ENCODE measurements at places on chromosomes 16 and 17. TPM values are rescaled to one million over a fixed set of nuclear protein-coding genes. Genes with fewer than 3 reads are reported as not detected.

DNA sequence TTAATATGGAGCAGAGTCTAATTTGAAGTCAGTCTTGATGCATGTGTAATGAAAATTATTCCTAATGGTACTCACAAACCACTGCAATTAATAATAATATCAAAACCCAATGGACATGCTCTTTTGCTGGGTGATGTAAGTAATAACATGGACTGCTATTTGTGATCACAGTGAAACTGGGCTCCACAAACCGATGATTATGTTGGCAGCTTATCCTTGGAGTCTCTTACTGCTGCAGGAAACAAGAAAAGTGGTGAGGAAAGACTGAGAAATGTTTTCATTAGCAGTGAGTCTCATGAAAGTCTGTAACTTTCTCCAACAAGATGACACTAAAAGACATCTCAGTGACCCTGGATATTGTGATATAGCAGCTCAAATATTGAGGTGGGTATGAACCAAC, 45.2 kb downstream of the TMEM100 start:
- DNase-seq: no peak

DNA sequence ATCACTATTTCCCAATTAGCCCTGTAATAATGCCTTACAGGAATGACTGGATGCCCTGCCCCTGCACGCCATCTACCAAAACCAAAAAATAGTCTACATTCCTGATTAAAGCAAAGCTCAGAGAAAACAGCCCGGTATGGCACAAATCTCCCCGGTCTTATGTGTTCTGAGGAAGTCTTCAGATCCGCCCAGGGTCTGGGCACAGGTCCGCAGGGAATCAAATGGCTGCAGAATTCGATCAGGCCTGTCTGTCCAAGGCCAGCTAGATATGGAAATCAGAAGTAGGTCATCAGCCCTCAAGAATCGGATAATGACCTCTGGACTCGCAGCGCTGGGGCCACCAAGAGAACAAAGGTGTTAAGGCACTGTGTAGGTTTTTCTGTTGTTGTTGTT, 171.0 kb downstream of the ZFHX3 start:
- no peak for DNase-seq

Gene PFN1
- polyA plus RNA-seq: 1,404 TPM

DNA sequence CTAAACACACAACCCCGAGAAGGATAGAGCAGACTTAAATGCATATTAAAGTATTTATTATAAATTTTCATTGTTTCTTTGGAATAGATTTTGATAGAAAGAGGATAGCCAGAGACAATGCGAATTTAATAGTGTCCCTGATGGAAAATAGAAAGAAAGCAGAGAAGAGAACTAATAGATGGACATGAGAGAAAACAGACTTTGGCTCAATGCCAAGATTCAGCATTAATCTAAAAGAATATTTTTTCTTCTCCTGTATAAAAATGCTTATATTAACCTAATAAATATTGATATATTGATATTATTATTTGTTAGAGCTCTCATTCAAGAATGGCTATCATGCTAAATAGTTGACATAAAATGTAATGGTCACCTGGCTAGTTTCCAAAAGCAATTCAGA, 173.4 kb downstream of the KIF2B start:
- DNase-seq: no peak

Gene KLHL10
- 0.04 TPM for polyA plus RNA-seq

DNA sequence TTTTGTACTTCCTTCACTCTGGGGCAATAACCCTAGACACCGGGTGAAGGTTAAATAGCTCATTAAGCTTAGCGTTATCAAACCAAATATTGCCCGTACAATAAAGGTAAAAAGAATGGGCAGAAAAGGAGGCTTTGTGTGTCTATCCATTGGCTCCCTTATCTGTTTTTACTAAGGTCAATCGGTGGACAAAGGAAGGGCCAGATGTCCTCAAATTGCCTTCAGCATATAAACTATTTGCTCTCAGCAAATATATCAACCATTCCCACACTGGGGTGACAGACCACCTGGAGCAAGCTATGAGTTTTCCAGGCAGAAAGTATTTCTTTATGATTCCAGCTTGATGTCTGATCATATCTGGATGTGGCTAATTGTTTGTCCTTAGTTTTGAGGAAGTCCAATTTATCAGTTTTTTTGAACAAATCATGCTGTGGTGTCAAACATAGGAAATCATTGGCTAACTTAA, 25.3 kb upstream of the WIPI1 start:
- no peak for DNase-seq

GRCh38 chr16:77297996-77298395, 98.8 kb downstream of the SYCE1L start:
- DNase-seq: no peak

GRCh38 chr17:3660311-3660891, 8.0 kb downstream of the TAX1BP3 start:
- no peak for DNase-seq

DNA sequence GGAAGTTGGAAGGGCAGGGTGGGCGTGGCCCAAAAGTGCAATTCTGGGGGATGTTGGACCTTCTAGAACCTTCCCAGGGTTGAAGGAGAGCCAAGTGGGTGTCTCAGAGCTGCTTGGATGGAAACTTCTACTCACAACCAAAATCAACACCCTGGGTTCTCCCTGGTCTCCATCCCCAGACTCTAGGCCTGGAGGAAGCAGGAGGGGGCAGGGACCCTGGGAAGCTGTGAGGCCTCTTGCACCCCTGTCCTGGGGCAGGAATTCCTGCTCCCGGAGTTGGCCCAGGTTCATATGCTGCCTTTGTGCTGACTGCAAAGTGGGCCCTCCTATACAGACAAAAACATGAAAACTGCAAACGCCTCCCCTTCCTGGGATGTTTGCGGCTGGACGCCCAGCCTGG, 25.1 kb downstream of the TRARG1 start:
- no peak for DNase-seq

GRCh38 chr16:23830276-23830675, 5.5 kb upstream of the PRKCB start:
- no peak for DNase-seq

DNA sequence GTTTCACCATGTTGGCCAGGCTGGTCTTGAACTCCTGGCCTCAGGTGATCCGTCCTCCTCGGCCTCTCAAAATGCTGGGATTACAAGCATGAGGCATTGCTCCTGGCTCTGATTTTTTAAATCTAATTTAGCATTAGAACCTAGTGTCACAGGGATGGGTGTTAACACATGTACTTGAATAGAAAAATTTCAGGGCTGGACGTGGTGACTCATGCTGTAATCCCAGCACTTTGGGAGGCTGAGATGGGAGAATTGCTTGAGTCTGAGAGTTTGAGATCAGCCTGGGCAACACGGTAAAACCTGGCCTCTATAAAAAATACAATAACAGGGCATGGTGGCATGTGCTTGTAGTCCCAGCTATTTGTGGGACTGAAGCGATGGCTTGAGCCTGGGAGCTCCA, 6.0 kb upstream of the RNF135 start:
- no peak for DNase-seq

GRCh38 chr17:49061524-49061943, 64.3 kb downstream of the IGF2BP1 start:
- DNase-seq: no peak

DNA sequence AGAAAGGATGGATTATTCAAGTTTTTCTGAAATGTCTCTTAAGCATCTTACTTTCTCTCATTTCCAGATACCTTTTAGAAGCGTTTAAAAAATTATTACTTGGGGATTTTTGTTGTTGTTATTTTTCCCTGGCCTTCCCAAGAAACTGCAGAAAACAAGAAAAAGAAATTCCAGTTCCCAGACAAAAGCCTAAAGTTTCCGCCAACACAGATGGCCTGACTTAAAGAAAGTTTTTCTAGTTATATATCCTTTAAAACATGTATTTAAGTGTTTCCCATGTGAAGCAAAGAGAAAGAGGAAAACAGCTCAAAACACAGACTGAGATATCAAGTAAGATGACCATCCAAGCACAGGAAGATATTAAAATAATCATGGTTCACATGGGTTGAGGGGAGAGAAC, 401.7 kb upstream of the MAF start:
- DNase-seq: no peak

DNA sequence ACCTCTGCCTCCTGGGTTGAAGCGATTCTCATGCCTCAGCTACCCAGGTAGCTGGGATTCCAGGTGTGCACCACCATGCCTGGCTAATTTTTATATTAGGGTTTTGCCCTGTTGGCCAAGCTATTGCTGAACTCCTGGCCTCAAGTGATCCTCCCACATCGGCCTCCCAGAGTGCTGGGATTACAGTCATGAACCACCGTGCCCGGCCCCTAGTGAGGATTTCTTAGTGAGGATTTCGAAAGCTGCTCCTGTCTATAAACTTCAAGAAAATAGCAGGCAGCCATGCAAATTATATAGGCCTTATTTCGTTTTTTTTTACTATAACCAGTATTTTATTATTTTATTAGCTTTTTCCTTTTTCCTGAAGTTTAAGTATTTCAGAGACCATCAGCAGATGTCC, 41.6 kb downstream of the EPN2 start:
- no peak for DNase-seq

Gene CLEC10A
- 17.6 TPM for polyA plus RNA-seq

- DNase-seq: no peak
Observed at GRCh38 chr16:4511441-4512082, 27.0 kb downstream of the CDIP1 start.

Gene OVCA2
- 61.3 TPM for polyA plus RNA-seq

DNA sequence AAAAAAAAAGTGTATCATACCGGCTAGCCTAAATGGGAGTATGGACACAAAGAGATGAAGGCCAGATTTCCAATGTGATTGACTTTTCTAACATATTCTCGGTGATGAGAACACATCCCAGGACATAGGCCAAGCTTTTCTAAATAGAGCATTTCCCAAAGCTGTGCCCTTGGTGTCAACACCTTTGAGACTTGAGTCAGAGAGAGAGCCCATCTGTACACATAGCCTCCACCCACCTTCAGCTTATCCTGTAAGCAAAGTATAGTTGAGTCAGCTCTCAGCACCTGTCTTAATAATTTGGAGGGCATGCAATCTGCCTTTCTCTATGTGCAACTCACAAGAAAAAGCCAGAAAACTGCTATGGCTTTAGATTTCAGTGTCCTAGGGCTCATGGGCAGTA, 42.7 kb downstream of the SOX9 start:
- DNase-seq: no peak

- no peak for DNase-seq
Observed at GRCh38 chr17:14337596-14338079, 36.8 kb downstream of the HS3ST3B1 start.

Gene RAB11FIP4
- polyA plus RNA-seq: 7.2 TPM

Gene SLC5A11
- not detected for polyA plus RNA-seq

DNA sequence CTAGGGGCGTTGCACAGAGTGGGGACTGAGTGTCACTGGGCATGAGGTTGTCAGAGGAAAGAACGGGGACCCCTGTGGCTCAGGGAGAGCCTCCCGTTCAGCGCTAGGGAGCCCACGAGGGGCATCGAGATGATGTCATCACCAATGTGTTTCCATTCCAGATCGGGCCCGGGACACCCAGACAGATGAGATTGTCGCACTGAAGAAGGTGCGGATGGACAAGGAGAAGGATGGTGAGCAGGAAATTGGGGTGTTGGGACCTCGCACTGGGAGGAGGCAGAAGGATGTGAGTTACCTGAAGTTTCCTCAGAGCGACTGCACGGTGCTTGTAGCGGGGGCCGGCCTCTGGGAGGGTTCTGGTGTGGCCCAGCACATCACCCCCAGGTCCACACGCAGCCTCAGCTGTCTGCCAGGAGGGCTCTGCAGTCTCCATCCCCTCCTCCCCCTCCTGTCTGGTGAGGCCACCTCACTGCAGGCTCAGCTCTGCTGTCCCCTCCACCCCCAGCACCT, 4.0 kb downstream of the CDK10 start:
- DNase-seq: no peak

Gene GPATCH8
- 5.5 TPM for polyA plus RNA-seq

DNA sequence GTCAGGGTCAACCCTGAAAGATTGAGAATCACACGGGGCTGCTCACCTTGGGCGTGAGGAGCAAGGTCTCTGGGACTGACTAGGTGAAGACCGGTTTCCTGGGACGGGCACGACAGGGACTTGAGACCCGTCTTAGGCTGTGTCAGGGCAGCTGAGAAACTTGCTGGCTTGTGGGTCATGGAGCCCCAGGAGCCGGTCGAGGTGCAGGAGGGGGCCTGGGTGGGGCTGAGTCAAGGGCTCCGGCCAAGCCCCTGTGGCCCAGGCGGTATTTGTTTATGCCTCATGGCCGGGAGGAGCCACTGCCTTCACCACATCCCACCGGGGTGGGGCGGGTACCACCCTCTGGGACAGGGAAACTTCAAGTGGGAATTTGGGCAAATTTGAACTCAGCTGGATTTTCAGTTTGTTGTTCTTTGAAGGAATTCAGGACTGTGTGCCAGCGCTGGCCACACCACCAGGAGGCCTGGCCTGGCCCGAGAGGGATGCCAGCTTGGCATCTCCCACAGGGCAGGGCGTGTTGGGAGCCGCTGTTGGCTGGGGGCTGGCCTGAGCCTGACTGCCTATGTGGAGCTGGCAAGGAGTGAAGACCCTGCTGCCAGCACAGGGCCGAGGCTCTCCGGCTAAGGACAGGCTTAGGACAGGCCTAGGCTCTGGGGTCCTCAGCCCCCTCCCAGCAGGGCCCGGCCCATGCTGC, 116.1 kb downstream of the METRNL start:
- peak; percentile 69 for DNase-seq

Gene RNF222
- polyA plus RNA-seq: not detected

GRCh38 chr16:89035669-89036570, 57.7 kb upstream of the ACSF3 start:
- no peak for DNase-seq

DNA sequence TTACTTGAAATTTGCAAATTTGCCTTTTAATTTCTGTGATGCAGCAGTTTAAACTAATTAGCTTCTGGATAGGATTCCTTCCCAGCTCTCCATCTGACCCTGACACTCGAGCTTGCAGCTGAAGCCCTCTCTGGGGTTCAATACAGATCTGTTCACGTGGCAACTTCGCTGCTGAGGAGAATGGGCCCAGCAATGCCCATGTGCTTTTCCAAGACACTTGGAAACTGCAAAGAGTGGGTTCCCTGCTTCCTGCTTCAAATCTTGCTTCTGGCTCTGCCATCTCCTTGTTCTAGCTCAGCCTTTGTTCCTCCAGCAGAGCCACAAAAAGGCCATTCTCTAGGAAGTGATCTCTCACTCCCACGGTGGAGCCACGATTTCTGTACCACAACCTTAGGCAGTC, 50.0 kb upstream of the IRX6 start:
- no peak for DNase-seq

- peak; percentile 93 for DNase-seq
Observed at GRCh38 chr17:44533533-44534246, 23.6 kb upstream of the FZD2 start.

DNA sequence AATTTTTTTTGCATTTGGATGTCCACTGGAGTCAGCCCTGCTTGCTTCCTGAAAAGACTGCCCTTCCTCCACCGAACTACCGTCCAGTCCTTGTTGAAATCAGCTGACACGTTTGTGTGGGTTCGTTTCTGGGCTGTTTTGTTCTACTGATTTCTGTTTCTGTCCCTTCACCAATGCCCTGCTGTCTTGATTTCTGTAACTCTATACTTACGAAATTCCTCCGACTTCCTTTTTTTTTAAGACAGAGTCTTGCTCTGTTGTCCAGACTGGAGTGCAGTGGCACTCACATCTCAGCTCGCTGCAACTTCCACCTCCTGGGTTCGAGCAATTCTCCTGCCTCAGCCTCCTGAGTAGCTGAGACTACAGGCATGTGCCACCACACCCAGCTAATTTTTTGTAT, 8.4 kb upstream of the GAA start:
- DNase-seq: peak; percentile 64

All from sigmoid colon (tissue), 7 donors.